ENCODE measurements at places on chromosomes 1 and 21.

GRCh38 chr1:65773391-65774123 is 19.1 kb upstream of the PDE4B start:
- no peak for DNase-seq

- DNase-seq: no peak
Observed at GRCh38 chr1:158976219-158976618, 33.5 kb upstream of the IFI16 start.

DNA sequence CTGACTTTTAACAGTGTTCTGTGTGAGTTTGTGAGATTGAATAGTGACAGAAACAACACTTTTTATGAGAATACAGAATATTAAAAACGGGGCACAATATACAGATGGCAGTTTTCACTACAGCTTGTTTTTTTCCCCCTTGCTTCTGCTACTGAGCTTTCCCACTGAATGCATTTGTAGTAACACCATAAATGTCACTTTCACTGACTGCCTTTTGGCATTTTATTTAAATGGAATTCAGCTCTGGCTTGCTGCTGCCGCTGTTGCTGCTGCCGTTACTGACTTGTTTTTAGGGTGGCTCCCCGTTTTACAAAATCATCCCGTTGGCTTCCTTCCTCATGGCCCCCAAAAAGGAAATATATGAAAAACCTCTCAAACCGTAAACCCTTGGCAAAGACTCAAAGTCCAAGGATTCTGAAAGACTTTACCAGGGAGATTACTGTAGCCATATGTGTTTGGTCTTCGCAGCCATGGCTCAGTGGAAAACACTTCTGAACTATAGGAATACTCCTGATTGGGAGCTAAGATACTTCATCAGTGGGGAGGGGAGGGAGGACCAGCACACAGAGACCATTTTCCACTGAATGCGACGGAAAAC is 151.0 kb downstream of the NUF2 start:
- no peak for DNase-seq

GRCh38 chr1:210262167-210262896 is 29.7 kb downstream of the SERTAD4 start:
- DNase-seq: no peak

DNA sequence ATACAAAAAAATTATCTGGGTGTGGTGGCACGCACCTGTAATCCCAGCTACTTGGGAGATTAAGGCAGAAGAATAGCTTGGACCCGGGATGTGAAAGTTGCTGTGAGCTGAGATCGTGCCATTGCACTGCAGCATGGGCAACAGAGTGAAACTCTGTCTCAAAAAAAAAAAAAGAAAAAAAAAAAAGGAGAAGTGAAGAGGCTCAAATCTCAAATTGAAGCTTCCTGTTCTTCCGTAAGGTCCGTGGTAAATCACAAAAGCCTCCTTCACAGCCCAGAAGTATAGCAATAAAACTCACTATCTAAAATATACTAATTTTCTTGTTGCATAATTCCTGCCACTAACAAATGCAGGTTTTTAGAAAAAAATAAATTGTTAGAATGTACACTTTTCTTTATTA is 498.2 kb upstream of the BRINP3 start:
- DNase-seq: no peak

- DNase-seq: no peak
Observed at GRCh38 chr1:196544617-196545016, 63.6 kb downstream of the KCNT2 start.
